Hippocampal formation (tissue), 2 donors: ENCODE measurements at places on chromosomes 1 and 21.
A peak's percentile ranks its signal among the peaks of the same experiment; 100 is the strongest.

DNA sequence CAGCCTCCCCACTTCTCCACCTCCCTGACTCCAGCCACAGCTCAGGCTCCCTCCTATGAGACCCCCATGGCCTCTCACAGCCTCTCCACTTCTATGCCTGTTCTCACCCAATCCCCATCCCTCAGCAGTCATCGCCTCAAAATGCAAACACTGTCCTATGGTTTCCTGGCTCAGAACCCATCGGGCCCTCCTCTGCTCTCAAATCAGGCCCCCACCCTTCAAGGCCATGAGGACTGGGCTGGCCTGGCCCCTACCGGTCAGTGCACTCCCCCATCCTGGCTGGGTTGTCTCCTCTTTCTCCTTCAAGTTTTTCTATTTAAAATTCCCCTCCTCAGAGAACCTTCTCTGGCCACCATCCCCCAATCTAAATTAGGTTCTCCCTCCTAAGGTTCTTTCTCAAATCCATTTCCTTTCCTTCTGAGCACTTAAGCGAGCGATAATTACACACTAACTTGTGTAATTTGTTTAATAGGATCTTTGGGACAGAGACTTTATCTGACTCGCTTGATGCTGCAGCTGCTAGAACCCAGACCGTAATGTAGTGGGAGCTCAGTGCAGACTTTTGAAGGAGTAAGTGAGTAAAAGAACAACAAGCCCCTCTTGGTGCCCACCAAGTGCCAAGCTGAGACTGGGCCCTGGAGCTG lies 347.2 kb downstream of the MATN1 start:
- no peak for DNase-seq

DNA sequence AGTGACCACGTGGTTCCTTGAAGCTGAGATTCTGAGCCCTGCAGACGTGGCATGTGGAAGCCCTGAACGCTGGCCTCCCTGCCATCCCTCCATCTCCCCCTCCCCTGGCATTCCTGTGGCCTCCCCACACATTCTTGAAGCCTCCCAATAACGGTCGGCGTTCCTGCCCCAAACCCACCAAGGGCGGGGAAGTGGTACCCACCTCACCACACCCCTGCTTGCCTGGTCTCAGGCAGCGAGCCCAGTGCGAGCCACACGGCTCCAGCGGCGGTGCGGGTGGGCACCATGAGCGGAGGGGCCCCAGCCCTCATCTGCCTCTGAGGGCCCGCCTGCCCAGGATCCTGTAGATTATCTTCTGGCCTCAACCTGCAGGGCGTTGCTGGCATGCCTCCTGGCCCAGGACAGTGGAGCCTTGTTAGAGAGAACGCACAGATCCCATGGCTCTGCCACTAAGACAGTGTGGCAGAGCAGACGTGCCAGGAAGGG lies 20.6 kb upstream of the PRELP start:
- no peak for DNase-seq

DNA sequence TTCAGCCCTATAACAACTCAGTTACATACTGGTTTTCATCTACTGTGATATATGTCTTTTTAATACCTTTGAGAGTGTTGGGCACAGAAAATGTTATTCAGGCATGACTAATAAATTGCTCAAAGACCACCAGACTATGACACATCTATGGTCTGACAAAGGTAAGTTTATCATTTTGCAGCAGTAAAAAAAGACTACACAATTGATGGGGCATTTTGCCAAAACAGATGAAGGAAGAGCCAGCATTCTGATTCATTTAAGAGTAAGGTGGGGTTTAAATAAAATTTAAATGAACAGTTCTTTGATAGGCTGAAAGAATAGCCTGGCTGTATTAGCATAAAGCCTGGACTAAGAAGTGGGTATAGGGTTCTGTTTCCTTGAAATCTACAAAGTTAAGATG lies 8.8 kb upstream of the RNPC3 start:
- no peak for DNase-seq

DNA sequence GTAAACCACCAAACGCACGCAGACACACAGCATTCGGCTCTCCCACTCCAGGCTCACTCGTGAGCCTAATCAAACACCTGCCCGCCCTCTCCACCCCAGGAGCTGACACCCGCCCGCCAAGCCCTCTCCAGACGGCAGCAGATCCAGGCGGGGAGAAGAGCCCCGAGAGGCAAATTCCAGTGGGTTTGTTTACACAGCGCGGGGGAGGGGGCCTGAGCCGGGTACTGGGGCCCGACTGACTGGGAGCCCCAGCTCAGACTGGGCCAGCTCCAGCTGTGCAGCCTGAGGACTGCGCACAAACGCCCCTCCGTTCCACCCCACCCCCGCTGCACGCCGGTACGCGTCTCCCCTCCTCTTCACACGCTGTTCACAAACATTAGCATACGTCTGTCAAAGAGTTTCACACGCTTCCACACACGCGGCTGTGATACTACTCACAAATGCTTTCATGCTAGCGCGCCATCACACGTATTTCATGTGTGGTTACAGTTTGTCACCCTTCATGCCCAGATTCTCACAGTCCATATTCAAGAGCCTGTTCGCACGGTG lies 1.0 kb upstream of the EFNA1 start:
- DNase-seq = peak; percentile 78

DNA sequence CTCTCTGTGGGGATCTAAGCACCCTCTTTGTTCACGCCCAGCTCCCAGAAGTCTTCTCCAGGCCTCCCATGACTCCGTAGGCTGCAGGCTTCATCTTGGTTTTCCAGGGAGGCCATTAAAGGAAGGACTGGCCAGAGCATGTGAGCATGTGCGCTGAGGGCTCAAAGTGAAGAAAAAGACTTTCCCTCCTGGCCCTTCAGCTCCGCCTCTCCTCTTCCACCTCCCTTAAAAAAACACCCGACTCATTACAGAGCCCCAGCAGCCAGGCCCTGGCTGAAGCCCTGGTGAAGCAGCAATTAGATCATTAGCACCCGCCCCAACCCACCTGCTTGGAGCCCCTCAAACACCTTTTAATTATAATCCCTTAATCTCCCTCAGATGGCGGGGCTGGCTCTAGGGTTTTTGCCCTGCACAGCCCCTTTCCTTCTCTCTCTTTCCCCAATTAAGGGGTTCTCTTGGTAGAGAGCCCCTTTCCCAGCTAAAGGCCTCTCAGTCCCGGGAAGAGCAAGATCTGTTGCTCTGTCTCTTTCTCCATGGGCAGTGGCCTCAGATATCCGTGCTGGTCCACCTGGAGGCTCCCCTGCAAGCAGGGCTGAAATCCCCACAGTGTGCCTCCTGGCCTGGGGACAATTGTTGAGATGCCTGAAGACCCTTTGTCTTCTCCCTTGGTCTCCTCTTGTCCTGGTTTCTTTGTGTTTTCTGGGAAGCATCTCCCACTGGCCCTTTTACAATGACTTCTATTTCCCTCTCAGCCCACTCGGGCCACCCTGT lies 30.5 kb downstream of the RHBG start:
- no peak for DNase-seq

DNA sequence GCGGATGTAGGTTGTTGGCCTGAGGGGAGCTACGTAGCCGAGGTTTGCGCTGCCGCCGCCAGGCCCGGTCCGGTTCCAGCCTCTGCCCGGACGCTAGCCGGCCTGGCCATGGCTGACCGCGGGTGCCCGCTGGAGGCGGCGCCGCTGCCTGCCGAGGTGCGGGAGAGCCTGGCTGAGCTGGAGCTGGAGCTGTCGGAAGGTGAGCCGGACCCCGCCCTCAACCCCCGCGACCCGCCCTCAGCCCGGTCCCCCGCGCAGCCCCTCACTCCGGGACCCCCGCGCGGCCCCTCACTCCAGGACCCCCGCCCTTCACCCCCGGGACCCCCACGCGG lies 299 bp downstream of the DIP2A start:
- no peak for DNase-seq

DNA sequence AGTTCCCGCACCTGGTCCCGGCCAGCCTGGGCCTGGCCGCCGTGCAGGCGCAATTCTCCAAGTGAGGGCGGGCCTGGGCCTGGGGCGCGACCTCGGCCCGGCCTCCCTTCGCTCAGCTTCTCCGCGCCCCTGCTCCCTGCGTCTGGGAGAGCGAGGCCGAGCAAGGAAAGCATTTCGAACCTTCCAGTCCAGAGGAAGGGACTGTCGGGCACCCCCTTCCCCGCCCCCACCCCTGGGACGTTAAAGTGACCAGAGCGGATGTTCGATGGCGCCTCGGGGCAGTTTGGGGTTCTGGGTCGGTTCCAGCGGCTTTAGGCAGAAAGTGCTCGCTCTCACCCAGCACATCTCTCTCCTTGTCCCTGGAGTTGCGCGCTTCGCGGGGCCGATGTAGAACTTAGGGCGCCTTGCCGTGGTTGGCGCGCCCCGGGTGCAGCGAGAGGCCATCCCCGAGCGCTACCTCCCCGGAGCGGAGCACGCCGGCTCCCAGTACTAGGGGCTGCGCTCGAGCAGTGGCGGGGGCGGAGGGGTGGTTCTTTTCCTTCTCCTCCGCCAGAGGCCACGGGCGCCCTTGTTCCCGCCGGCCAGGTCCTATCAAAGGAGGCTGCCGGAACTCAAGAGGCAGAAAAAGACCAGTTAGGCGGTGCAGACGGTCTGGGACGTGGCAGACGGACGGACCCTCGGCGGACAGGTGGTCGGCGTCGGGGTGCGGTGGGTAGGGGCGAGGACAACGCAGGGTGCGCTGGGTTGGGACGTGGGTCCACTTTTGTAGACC lies 1.2 kb downstream of the OLIG1 start:
- DNase-seq = peak; percentile 30
